Stimulated activated CD4-positive, alpha-beta T cell treated with anti-CD3 and anti-CD28 coated beads, Interleukin-15, amount 100 ng/mL, for 1 hour (primary cell): ENCODE measurements at places on chromosomes 4 and X.

DNA sequence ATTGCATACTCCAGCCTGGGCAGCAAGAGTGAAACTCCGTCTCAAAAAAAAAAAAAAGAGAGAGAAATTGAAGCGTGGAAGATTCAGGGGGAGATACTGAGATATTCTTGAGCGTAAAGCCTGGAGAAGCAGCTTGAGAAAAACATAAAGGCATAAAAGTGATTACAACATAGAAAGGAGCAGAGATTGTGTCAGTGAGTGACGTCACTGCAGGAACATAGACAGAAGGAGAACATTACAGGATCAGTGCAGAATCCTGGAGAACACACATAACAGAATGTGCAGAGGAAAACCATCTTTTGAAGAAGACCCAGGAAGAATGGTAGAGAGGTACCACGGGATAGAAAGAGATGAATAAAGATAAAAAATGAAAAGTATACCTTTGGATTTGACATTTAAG is 147.0 kb downstream of the APBB2 start:
- DNase-seq: no peak

GRCh38 chr4:140711910-140712309 is 44.3 kb downstream of the TBC1D9 start:
- DNase-seq: no peak

GRCh38 chrX:110178179-110178865 is 139.6 kb downstream of the AMMECR1 start:
- no peak for DNase-seq

- no peak for DNase-seq
Measured at GRCh38 chr4:78642934-78643333, 91.4 kb downstream of the ANXA3 start.

DNA sequence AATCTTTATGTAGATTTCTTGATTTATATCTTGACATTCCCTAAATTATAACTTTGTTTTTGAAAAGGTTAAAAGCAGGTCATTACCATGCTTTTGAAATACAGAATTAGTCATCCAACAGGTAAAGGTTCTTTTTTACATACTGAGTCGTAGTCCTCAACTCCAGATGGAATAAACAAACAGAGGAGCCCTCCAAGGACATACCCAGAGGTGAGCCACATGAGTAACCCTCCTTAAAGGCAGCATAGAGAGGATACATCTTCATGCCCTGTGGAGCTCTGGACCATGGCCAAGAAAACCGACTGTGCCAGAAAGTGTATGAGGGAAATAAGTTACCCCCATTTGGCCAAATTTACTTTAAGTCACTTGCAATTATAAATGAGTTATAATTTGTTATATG is 95.3 kb upstream of the MCF2 start:
- DNase-seq: no peak

DNA sequence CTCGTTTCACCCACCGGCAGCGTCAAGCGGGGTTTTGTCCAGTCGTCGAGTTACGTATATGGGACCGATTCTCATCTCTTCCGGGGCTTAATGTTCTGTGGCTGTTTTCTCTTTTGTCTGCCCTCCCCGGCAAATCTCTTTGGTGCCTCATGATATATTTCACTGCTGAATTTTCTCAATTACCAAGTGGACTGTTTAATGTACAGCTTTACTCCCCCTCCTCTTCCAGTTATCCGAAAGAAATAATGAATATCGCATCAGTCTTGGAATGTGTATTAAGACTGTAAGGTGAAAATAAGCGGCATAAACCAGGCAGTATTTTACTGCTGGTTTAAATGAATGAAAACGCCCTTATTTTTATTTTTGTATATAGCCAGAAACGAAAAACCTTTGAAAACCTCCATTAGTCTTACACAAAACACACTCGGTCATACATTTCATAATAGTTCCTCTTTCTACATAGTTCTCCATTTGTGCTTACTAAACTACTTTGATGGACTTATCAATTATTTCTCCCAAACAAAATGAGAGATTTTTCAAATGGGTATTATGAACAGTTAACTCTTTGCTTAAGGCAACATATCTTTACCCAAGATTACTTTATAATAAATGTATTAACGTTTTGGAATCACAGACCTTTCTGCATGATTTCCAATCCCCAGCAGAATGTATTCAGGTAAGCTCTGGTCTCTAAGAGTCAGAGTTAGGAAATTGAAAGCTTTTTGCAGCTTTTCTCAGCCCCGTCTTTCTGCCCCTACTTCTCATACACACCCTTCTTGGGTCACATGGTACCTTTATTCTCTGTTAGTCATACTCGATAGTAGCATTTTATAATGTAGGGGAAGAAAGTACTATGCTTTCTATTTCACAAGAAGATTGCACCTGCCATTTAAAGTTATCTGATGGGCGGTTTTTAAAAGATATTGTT is 979 bp downstream of the RP2 start:
- no peak for DNase-seq

DNA sequence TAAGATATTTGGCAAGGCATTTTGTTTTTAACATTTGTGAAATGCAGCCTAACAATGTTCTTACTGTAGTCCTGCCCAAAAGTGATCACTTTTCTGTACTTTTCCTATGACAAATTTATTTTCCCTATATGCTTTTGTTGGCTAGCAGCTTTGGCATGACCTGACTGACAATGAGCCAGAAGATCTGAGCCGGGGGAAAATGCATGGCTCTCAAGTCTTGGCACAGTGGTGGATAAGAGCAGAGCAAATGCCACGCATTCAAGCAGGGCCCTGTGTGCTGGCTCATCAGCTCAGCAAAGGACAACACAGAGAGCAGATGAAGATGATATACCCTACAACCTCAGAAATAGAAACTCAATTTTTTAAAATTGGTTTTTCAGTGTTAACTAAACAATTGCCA is 187.3 kb downstream of the ANAPC10 start:
- DNase-seq: no peak

DNA sequence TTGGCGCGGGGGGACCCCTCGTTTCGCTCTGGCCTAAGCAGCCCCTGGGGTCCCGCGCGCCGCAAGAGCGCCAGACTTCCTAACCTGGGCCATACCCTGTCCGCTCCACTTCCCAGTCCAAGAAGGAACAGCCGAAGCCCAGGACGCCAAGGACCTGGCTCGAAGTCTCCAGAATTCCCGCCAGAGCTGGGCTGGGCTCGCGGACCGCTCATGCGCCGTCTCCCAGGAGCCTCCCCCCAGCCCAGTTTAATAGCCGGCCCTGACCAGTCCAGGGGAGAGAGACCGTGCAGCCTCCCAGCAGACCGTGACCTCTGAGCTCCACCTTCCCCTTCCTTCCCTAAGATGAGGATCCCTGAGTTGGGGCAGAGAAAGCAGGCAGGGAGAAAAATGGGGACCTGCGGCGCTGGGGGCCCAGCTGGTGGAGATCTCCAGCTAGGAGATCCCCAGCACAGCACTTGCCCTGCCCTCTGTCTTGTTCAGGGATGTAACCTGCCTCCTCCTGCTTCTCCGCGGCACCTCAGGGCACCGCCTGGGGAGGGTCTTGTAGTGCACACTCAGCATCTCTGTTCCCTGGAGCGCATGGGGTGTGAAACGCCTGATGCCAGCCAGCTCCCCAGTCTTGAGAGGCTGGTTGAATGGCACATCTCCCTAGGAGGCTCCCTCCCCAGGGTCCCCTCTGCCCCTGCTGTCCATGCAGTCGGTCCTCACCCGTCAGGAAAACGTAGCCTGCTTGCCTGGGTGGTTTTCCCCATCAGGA is 1.2 kb upstream of the LETM1 start:
- no peak for DNase-seq

DNA sequence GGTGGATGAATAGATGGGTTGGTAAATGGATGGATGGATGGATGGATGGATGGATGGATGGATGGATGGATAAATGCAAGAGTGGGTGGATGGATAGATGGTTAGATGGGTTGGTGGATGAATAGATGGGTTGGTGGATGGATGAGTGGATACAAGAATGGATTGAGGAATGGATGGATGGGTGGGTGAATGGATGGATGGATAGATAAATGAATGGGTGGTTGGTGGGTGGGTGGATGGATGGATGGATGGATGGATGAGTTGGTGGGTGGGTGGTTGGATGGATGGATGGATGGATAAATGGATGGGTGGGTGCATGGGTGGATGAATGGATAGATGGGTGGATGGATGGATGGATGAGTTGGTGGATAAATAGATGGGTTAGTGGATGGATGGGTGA is 13.8 kb upstream of the CRLF2 start:
- DNase-seq: no peak

DNA sequence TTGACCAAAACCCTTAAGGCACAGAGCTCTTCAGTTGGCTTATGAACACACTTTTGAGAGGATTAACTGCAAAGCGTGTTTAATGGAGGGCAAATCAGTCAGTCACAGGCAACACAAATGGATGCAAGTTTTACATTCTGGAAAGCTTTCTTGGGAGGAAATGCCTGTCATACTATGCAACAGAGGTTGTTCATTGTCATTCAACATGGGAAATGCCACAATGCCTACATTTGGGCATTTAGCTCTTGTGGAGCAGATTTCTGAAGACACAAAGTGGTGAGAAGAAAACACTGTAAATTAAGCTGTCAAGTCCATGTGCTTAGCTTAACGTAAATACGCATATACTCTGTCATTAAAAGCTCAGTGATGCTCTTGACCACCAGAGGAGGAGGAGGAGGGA is 41.1 kb downstream of the CBLL2 start:
- DNase-seq: no peak
